Foreskin keratinocyte (primary cell): ENCODE measurements at places on chromosomes 16 and 17. TPM values are rescaled to one million over a fixed set of nuclear protein-coding genes. Genes with fewer than 3 reads are reported as not detected.

- DNase-seq, result no peak
Observed at GRCh38 chr17:76351526-76352071, 2.1 kb downstream of the PRPSAP1 start.

DNA sequence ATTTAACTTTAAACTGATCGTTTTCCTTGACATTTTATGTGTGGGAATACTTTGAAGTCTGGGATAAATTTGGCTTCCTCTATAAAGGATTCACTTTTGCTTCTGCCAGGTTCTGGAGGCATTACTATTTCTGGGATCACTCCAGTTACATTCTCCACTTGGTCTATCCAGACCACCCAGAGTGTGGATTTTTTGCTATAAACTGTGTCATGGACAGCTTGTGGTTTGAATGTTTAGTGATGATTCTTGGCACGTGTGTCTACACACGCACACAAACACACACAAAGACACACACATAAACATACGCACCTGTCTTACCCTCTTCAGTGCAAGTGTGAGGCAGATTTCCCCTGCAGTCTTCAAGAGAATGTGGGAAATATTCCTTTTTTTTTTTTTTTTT lies 27.4 kb upstream of the MSI2 start:
- no peak for DNase-seq

DNA sequence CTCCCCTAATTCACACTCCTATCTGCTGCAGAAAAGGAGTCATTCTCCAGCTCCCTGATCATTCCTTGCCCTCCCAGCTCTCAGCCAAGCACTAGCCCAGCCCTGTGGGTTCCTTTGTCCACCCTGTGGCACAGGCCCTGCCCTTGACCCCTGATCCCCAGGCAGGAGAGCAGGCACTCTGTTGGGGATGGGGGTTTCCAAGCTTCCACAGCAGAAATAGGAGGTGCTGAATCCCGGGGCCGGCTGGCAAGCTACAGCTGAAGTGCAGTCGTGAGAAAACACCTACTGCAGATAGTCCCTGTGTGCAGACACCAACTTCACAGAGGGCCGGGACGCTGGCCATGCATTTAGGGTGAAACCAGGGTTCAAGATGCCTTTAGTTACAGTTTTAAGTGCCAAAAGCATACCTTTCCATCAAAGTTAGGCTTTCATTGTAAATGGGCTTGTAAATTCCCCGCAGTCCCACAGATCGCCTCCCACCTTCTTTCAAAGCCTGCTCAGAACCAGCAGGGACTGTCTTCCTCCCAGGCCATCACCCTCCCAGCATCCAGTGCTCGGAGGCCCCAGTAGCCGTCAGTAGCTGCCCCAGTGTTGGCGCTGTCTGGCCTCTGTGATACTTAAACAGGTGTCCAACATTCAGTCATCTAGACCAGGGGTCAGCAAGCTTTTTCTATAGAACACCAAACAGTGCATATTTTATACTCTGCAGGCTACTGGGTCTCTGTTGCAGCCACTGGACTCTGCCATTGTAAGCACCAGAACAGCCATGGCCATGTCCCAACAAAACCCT lies 10.6 kb downstream of the CPSF4L start:
- DNase-seq, result no peak

DNA sequence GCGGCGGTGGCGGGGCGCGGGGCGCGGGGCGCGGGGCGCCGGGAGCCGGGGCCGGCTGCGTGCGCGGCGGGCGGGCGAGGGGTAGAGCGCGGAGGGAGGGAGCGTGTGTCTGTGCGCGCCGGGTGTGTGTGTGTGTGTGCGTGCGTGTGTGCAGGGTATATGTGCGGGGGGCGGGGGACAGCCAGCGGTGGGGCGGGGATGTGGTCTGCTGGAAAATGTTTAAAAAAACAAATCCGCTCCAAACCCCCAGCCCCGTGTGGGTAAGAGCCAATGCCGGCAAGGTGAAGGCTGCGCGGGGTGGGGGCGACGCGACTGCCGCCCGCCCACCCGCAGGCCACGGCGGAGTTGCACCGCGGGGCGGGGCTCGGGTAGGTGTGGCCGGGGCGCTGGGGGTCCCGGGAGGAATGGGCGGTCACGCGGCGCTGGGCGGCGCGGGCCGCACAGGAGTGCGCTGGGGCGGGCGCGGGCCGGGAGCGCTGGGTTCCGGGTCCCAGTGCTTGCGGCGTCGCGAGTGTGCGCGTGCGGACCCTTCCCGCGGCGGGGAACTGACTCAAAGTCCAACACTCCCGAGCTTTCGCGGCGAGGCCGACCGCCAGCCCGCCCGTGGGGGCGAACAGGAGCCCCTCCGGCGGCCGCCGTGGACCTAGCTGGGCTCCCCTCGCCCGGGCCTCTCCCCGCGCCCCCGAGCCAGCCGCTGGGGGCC lies at the start of gene CYGB:
Gene CYGB, minus strand, starts transcription at position 132 of the 703 bp plus-strand sequence. CDS start 167 bp downstream, outside the sequence.
- no peak for DNase-seq

DNA sequence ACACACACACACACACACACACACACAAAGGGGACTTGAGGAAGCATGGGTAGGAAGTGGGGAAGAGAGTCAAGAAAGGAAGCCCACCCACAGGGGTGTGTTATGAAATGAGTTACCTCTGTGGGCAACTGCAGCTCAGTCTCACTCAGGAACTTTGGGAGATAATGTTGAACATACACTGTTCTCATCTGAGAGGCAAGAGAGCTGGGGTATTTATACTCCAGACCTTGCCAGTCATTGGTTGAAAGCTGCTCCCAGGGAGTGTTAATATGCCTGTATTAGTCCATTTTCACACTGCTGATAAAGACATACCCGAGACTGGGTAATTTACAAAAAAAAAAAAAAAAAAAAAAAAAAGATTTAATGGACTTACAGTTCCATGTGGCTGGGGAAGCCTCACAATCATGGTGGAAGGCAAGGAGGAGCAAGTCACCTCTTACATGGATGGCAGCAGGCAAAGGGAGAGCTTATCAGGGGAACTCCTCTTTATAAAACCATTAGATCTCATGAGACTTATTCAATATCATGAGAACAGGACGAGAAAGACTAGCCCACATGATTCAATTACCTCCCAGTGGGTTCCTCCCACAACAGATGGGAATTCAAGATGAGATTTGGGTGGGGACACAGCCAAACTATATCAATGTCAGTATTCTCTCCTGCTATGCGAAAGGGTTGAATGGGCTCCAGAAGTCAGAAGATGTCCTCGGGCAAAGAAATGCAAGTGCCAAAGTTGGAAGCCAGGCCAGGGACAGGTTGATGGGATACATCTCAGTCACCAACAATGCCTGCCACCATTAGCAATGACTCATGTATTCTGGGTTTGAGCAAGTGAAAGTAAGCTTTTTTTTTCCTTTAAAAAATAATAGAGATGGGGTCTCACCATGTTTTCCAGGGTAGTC lies 270.5 kb downstream of the MRTFB start:
- no peak for DNase-seq

- DNase-seq, result no peak
Observed at GRCh38 chr16:88613911-88614817, 24.2 kb upstream of the IL17C start.

GRCh38 chr16:10583269-10583668 lies 2.9 kb upstream of the EMP2 start:
- no peak for DNase-seq

Gene OR1A1
- not detected in 2 replicates for polyA plus RNA-seq
